Suppressor macrophage treated with lipopolysaccharide for 1 hour (primary cell): ENCODE measurements at places on chromosomes 3 and 15.

DNA sequence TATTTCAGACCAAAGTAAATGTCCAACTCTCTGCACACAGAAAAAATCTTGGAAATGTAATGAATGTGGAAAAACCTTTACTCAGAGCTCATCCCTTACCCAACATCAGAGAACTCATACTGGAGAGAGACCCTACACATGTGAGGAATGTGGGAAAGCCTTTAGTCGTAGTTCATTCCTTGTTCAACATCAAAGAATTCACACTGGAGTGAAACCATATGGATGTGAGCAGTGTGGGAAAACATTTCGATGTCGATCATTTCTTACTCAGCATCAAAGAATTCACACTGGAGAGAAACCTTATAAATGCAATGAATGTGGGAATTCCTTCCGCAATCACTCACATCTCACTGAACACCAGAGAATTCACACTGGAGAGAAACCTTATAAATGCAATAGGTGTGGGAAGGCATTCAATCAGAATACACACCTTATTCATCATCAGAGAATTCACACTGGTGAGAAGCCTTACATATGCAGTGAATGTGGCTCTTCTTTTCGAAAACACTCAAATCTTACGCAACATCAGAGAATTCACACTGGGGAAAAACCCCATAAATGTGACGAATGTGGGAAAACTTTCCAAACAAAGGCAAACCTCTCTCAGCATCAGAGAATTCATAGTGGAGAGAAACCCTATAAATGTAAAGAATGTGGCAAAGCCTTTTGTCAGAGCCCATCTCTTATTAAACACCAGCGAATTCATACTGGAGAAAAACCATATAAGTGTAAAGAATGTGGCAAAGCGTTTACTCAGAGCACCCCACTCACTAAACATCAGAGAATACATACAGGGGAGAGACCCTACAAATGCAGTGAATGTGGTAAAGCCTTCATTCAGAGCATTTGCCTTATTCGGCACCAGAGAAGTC lies 8.0 kb upstream of the ZNF501 start:
- no peak for DNase-seq

DNA sequence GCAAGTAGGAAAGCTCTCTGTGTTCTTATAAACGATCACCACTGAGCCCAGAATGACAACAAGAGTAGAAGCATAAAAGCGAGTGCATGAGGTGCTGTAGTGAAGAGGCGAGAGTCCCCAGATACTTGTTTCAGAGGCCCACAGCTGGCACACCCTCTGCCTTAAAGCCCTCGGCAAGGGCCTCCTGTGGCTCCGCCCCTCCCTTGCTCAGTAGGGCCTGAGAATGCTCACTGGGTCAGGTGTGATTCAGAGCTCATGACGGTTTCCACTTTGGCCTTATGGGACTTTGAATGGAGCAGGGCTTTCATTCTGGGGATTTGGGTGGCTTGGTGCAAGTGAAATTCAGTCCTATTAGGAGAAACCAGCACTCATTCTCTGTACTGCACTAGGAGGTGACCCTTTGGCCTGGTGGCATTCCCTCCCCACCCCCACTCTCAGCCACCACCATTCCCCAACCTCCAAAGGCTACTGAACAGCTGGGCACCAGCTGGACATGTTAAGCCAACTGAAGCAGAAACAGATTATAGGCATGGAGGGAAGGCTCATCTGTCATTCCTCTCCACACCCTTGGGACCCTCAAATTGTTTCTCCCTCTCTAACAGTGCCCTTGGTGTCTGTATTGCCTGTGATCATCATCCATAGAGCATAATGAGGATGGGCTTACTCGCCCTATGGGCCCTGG lies 109.6 kb upstream of the CTDSPL start:
- no peak for DNase-seq

DNA sequence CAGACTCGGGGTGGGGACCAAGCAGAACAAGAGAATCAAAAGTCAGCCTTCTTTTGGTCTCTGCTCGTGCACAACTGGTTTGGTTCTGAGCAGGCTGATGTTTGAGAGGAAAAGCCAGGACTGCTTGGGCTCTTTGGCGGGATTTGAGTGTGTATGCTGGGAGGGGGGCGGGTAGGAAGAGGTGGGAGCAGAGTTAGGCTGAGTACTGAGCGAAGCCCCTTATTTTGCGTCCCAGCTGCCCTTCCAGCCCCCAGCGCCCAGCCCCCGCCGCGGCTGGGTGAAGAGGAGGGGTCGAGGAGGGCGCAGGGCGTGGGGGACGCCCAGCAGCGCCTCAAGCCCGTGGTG lies 153.5 kb upstream of the GOLIM4 start:
- peak; percentile 9 for DNase-seq

DNA sequence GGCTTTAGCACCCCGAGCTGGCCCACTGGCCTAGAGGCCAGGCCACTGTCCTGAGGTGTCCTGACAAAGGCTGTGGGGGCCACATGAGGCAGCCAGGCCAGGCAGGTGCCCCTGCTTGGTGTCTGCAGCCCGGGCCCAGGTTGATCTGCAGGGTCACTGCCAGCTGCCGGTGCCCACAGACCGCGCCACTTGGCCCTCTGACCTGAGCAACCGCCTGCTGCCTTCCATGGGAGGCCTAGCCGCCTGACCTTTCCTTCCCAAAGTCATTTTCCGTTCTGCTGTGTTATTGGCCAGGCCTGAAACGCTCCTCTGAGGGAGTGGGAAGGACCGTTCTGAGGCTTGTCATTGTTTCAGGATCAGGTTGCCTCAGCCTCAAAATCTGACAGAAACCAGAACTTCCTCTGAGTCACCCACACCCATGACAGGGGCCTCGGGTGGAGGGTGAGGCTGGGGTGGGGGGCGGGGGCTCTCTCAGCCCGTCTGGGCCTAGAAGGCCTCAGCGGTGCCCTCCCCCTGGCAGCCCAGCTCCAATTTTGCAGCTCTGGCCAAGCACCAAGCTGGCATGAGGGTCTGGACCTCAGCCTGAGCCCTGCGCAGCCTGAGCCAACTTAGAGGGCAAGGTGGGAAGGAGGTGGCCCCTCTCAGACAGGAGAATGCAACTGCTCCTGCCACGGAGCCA lies 140.7 kb upstream of the MEF2A start:
- DNase-seq: peak; percentile 93

DNA sequence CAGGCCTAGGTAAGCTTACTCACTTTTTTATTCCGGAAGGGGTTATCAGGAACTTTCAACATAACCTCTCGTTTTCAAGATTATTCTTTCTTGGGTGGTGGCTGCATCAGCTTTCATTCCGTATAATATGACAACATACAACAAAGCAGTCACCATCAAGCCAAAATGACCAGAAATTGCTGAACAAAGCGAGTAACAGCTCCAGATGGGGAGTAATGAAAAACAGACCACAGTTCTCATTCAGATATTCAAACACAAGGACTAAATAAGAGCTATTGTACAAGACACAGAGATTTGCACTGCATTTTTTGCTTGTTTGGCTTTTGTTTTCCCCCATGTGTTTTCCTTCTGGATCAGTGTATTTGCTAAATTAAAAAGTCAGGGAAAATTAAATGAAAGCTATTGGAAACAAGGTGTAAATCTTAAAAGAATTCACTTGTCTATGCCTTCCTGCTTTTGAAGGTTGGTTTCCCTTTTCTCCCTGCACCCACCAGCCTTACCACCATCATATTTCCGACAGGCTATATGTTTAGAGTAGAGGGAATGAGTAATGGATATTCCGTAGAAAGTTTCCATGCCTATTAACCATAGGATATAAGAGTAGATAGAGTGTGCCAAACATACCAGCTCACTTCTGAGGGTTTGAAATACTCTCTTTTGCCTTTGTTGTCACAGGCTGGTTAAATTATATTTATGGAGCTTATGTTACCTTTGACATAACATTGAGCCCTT lies 213.6 kb downstream of the RBMS3 start:
- no peak for DNase-seq

GRCh38 chr3:152319831-152320617 lies 51.3 kb downstream of the MBNL1 start:
- DNase-seq: no peak
